ENCODE measurements at places on chromosomes 2 and 18. TPM values are rescaled to one million over a fixed set of nuclear protein-coding genes. Genes with fewer than 3 reads are reported as not detected.
A peak's percentile ranks its signal among the peaks of the same experiment; 100 is the strongest.

The FOXI3 gene
- not detected for total RNA-seq

The ALS2 gene
- 26.2 TPM for total RNA-seq

The ZC3H6 gene
- 16.6 TPM for total RNA-seq

The LCLAT1 gene
- total RNA-seq = 16.5 TPM

The HRH4 gene
- total RNA-seq = 1.7 TPM

The SCYGR4 gene
- total RNA-seq = not detected

The POMC gene
- total RNA-seq = 3.3 TPM

The GULP1 gene
- 30.6 TPM for total RNA-seq

The ZAP70 gene
- total RNA-seq = 10.2 TPM

The GDF7 gene
- 0.72 TPM for total RNA-seq

The CYRIA gene
- total RNA-seq = 24.2 TPM

The GPR75 gene
- 2.5 TPM for total RNA-seq

The UPP2 gene
- total RNA-seq = not detected

The GAL3ST2 gene
- not detected for total RNA-seq

The TMEFF2 gene
- total RNA-seq = not detected

The SPATA3 gene
- total RNA-seq = not detected

The LRATD1 gene
- 8.9 TPM for total RNA-seq

The VSNL1 gene
- 1.2 TPM for total RNA-seq

The SULT1C4 gene
- 11.6 TPM for total RNA-seq

DNA sequence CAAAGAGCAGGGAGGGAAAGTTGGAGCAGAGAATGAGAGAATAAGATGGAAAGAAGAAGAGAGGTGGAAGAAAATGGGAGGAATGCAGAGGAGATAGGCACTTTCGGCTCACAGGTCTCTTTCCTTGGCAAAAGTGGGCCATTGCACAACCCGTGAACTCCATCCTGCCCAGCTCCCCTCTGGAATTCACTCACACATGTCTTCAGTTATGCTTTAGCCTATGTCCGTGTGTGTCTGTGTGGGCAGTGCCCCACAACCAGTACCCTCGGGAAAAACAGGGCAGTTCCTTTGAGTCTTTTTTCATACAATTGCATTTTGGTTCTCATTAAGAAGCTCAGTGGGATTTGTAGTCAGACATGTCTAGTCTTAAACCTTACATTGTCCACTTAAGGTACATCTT lies 34.5 kb downstream of the DTNA start:
- DNase-seq = no peak

GRCh38 chr2:1656961-1657841 lies 87.1 kb downstream of the PXDN start:
- no peak for DNase-seq

- DNase-seq = no peak
Measured at GRCh38 chr18:43013486-43013885, 102.0 kb downstream of the RIT2 start.

- no peak for DNase-seq
Measured at GRCh38 chr18:23282437-23282781, 147.1 kb downstream of the CABLES1 start.

GRCh38 chr18:73023975-73024374 lies 156.2 kb upstream of the NETO1 start:
- no peak for DNase-seq

- DNase-seq = no peak
Measured at GRCh38 chr18:57975805-57976204, 68.2 kb upstream of the NEDD4L start.

GRCh38 chr2:19352946-19353720 lies 5.3 kb downstream of the OSR1 start:
- DNase-seq = no peak

- peak; percentile 69 for DNase-seq
Measured at GRCh38 chr2:173043476-173043875, 32.2 kb upstream of the MAP3K20 start.

GRCh38 chr2:200185628-200186000 lies 120.9 kb upstream of the SPATS2L start:
- no peak for DNase-seq

DNA sequence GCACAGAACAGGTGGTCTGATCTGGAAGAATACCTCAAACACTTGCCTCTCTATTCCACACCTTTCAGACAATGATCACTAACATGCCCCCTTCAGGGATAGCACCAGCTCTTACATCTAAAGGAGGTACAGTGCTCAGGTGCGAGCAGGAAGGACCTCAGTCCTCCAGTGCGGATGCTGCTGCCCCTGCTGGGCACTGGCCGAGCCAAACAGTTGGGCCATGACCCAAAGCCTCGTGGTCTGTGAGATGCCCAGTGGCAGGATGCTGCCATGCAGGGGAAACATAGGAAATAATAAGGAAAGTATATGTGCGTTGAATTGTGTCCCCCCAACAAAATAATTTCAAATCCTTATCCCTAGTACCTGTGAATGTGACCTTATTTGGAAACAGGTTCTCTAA lies 243.7 kb downstream of the NDUFA10 start:
- DNase-seq = no peak

DNA sequence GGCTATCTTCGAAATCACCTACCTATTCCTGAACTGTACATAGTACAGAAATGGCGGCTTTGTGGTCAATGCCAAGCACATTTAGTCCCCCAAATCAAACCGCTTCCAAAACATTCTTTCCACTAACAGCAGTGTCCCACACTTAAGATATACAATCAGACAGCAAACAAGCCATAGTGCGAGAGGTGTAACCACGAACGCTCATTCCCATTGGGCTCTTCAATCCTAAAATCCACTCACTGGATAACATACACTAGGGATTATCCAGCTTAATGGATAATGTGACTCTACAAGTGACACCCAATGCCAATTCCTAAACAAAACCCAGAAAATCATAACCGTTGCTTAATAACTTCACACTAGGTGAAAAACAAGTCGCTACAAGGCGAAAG lies 2.0 kb downstream of the XPO1 start:
- DNase-seq = no peak

- no peak for DNase-seq
Measured at GRCh38 chr2:80852808-80853139, 548.2 kb upstream of the LRRTM1 start.

DNA sequence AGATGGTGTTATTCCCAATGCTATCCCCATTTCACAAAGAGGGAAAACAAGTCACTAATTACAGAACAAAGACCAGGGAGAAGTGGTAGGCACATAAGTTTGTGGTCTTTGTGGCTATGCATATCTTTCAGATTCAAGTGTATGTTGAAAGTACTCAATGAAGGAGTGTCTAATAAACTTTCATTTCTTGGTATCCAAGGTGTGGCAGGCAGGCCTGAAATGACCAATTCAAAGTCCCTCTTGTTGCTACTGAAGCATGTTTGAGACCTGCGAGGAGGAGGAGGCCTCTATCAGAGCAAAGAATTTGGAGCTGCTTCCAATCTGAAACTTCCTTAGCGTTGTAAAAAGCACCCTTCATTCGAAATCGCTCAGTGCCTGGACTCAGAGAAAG lies 60.9 kb upstream of the KLF7 start:
- no peak for DNase-seq

GRCh38 chr2:66582104-66582986 lies 147.4 kb downstream of the MEIS1 start:
- no peak for DNase-seq

- DNase-seq = no peak
Measured at GRCh38 chr18:45548614-45549013, 66.7 kb upstream of the SLC14A2 start.

DNA sequence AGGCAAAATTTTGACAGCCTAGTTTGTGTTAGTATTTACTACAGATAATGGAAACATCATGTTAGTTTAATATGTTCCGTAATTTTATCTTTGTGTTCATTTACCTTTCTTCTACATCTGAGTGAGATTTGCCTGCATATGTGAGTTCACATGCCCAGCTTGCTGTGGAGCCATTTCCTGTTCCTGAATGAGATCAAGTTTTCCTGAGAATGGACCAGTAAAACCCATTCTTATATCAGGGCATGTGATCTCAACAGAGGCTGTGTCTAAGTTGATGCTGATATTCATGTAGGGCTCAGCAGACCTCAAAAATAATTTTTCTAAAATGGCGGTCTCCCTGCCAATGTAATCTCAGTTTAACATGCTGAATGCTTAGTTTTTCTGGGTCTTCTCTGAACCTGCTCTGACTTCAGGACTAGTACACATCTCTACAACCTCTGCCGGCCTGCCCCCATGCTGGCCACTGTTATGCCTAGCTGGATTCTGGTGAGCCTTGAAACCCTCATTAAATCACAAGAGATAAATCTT lies 1.0 kb downstream of the IL1A start:
- no peak for DNase-seq

DNA sequence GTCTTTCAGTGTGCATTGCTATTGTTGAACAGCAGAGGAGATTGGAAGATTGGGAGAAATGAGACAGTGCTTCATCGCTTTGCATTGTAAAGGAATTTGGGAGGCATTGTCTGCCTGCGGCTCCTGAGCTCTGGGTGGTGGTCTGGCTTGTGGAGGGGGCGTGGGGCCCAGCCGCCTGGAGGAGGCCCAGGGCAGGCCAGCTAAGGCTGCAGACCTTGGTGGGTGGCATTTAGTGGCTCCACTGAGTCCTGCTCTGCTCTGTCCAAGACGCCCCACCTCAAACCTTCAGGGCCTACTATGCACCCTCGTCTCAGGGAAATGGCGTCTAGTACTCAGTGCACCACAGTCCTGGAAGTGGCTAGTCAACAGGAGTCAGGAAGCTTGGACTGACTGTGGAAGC lies 5.7 kb upstream of the HS1BP3 start:
- peak; percentile 61 for DNase-seq

DNA sequence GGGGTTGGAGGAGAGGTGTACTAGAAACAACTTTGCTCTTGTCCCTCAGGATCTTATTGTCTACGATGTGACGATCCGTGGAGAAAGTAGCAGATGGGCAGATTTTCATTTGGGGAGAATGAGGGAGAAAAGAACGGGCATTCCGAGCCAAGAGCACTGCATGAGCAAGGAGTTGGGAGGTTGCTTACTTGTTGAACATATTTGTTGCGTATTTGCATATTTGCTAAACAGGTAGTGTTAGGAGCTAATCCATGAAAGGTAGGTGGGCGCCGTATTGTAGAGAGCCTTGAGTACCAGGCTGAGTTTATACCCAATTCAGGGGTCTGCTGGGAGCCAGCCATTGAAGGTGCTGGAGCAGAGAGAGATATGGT lies 490 bp downstream of the BCS1L start:
- no peak for DNase-seq

GRCh38 chr2:217919204-217919603 lies 83.6 kb downstream of the TNS1 start:
- no peak for DNase-seq

DNA sequence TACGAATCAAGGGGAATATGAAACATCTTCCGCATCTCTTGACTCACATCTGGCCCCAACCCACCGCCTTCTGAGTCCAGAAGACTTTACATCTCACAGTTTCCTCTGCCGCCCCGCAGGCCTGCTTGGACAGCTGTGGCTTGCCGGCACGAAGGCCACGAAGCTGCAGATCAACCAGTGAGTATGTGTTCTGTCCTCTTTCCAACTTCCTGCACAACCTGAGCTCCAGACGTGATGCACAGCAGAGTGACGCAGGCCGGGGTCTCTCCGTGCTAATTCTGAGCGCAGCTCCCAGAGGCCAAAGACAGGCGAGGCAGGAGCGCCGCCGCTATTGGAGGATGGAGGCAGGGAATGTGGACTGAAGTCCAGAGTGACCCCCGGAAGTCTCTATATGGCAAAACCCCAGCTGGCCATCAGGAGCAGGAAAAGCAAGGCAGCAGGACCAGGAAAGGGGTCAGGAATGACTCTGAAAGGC lies 93.5 kb downstream of the ZCCHC2 start:
- no peak for DNase-seq

GRCh38 chr2:241584436-241584835 lies 25.9 kb downstream of the BOK start:
- no peak for DNase-seq

- no peak for DNase-seq
Measured at GRCh38 chr2:119732601-119733164, 27.0 kb upstream of the PTPN4 start.

- DNase-seq = peak; percentile 74
Measured at GRCh38 chr18:23618862-23619387, 32.6 kb upstream of the NPC1 start.

DNA sequence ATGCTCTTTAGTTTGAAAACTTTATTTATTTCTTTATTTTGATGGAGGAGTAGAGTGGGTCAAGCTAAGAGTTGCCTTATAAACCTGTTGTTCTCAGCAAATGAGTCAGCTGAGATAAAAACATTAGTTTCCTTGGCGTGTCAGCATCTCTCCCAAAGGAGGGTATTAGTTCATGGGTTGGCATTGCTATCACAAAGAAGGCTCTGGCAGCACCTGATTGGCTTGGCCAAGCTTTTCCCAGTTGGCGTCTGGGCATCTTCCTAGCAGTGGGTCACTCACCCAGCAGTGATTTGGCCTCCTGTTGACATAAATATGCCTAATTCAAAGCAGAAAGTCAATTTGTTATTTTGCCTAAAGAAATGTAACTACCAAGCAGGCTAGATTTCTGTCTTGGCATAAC lies 200.7 kb upstream of the TNP1 start:
- no peak for DNase-seq

- no peak for DNase-seq
Measured at GRCh38 chr2:169803480-169803879, 4.8 kb downstream of the SSB start.

GRCh38 chr2:241893265-241893664 lies 23.7 kb downstream of the RTP5 start:
- DNase-seq = peak; percentile 42

- no peak for DNase-seq
Measured at GRCh38 chr18:75554644-75555185, 127.2 kb upstream of the SMIM21 start.

DNA sequence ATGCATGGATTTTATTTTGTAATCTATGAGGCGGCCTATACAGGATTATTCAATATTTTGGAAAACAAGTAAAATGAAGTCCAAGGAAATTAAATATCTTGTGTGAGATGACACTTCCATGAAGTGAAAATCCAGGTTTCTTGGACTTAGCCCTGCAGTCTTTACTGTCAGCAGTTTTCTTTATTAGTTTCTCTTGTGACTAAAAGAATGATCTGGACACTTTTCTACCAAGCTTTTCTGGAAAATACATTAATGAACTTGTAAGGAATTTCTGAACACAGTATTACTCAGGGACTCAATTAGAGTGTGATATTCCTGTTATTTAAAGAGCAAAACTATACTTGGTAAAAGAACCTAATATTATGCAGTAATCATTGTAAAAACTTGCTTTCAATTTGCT lies 610.4 kb upstream of the SLC8A1 start:
- DNase-seq = no peak

DNA sequence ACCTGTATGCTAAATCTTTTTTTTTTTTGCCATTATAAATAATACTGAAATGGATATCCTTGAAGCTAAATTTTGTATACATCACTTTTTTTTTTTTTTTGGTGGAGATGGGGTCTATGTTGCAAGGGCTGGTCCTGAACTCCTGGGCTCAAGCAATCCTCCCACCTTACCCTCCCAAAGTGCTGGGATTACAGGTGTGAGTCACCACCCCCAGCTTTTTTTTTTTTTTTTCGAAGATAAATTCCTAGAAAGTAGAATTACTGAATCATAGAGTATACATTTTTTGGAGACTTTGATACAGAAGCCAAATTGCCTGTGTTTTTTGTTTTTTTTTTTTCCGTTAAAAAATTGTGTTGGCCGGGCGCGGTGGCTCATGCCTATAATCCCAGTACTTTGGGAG lies 51.0 kb upstream of the MCFD2 start:
- DNase-seq = no peak

- DNase-seq = no peak
Measured at GRCh38 chr2:235844561-235844960, 323.6 kb downstream of the GBX2 start.
